ENCODE measurements at places on chromosomes 13 and 19.
A peak's percentile ranks its signal among the peaks of the same experiment; 100 is the strongest.

DNA sequence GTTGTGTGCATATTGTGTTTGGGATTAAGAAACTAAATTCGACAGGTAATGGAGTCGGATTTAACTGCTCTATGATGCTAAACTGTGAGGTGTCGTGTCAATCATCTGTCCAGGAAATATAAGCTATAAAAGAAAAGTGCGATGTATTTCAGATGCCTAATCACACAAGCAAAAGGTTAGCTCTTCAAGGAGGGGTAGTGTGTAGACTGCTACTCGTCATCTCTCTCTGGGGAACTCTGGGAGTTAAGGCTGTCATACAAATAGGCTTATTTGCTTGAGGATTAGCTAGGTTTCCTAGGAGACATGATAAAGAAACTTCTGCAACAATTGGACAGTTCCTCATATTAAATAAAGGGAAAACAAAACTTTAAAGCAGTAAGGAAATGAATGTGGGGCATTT is 462.1 kb downstream of the OLFM4 start:
- no peak for DNase-seq

DNA sequence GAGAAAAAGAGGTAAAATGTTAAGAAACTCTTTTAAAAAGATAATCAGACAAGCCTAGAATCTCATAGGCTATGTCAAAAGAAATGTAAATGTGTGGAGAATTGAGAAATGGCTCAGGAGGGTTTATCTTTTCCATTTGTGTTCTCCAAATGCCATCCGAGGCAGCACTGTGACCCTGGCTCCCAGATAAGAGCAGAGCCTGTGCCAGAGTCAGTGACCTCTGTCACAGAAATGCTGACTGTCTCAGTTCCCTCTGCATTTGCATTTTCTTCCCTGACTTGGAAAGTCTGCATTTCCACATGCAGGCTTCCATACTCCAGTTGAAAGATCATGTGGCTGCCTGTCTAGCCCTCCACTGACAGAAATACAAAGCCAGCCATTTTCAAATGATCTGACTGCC is 42.0 kb downstream of the SERTM1 start:
- no peak for DNase-seq

DNA sequence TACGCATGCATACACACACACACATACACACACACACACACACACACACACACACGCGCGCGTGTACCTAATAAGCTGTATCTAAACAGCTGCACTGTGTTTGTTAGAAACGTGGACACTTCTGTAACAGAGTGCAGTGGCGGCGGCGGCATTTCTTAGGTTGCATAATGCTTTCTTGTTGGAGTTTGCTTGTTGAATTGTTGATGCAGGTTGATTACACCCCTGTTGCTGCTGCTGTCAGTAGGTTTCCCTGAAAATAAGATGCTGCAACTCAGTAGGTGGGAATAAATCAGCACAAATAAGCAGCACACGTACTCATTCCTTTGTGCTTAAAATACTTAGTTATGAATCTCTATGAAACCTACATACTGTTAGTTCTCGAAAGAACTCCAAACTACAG is 479.2 kb downstream of the LIG4 start:
- DNase-seq: no peak

- DNase-seq: no peak
Observed at GRCh38 chr13:46968450-46968849, 71.6 kb upstream of the HTR2A start.

GRCh38 chr19:17109962-17110598 is 34.5 kb downstream of the MYO9B start:
- no peak for DNase-seq

- DNase-seq: no peak
Observed at GRCh38 chr19:5594521-5594950, 26.8 kb upstream of the TINCR start.

DNA sequence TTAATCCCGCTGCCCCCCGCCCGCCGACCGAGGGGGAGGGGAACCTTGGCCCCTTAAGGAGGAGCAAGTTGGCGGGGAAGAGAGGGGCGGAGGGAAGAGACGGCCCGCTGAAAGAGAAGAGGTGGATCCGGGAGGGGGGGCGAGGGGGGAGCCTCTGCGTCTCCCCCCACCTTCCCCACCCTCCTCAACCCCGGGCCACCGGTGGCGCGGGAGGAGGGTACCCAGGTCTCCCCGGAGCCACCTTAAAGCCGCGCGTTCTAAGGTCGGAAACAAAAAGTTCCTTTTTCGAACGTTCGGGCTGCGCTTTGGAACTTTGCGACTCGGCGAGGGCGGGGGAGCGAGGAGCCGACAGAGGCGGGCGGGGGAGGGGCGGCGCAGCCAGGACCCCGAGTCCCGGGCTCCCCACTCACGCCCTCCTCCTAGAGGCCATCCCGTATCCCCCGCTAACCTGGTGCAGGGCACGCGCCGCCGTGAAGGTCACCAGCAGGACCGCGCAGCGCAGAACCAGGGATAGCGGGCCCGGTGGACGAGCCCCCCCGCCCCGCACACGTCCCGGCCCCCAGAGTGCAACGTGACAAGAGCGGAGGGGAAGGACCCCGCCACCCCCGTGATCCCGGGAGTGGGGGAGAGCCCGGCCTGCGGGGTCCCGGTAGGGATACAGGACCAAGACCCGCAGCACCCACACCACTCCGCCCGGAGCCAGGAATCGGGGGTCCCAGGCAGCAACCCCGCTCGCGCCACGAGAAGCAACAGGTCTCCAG is 659 bp downstream of the ERF start:
- DNase-seq: peak; percentile 42

DNA sequence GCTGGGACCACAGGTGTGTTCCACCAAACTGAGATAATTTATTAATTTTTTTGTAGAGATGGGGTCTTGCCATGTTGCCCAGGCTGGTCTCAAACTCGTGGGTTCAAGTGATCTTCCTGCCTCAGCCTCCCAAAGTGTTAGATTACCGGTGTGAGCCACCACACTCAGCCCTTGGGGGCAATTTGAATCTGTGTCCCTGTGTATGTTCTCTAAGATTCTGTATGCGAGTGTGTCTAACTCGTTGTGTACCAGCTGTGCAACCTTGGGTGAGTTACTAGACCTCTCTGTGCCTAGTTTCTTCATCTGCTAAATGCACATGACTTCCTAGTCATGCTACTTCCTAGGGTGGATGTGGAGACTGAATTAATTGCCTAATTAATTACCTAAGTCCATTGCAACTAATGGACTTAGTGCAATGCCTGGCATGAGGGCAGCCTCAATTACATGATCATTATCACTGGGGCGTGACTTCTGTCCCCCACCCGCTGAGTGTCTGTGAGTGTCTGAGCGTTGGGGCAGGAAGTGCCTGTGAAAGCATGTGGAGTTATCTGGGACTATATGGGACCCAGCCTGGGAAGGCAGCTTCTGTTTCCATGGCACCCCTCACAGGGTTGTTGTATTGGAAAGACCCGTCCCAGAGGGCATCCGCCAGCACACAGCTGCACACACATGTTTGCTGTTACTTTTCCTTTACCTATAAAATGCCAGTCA is 1.8 kb upstream of the NCCRP1 start:
- no peak for DNase-seq

- DNase-seq: no peak
Observed at GRCh38 chr19:18903156-18904037, 7.4 kb upstream of the CERS1 start.

- DNase-seq: no peak
Observed at GRCh38 chr13:26423629-26424028, 133.9 kb upstream of the WASF3 start.

DNA sequence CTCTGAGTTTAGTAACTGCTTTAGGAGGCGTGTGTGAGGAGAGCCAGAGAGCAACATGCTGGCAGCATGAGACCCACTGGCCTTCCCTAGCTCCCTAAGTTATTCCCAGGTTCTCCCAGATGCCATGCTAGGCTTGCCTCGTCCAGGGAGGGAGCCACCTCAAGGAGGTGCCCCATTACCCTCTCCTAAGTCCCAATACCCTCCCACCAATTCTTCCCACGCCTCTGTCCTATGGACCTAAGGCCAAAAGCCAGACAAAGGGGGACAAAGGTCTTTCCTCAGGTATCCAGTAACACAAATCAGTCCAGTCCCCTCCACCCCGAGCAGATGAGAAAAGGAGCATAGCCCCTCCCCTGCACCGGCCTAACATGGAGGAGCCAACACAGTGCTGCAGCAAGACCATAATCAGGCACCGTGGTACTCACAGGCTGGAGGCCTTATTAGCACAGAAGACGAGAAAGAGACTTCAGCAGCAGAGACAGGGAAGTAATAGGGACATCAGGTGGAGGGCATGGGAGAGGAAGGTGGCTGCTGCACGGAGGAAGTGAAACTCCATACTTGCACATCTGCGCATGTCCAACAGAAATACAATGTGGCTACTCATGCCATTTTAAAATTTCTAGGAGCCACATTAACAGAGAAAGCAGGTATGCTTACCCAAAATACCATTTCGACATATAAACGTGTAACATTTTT is 46.3 kb downstream of the BRD4 start:
- DNase-seq: no peak
